ENCODE measurements at places on chromosomes 1 and 21. TPM values are rescaled to one million over a fixed set of nuclear protein-coding genes. Genes with fewer than 3 reads are reported as not detected.

The RBP7 gene
- 0.50 TPM for polyA plus RNA-seq

The DDR2 gene
- polyA plus RNA-seq: 282 TPM

The PM20D1 gene
- polyA plus RNA-seq: not detected

The TSPAN2 gene
- 5.4 TPM for polyA plus RNA-seq

The LINGO4 gene
- not detected for polyA plus RNA-seq

The OR2L2 gene
- not detected for polyA plus RNA-seq

The GUCA2B gene
- polyA plus RNA-seq: not detected

The ARHGEF10L gene
- polyA plus RNA-seq: 12.5 TPM

The MGST3 gene
- 261 TPM for polyA plus RNA-seq

The CACHD1 gene
- 3.7 TPM for polyA plus RNA-seq

The PCP4L1 gene
- polyA plus RNA-seq: not detected

GRCh38 chr1:221069178-221069903, 190.1 kb downstream of the HLX start:
- DNase-seq: no peak

GRCh38 chr1:44640200-44640853, 34.0 kb downstream of the TMEM53 start:
- no peak for DNase-seq

DNA sequence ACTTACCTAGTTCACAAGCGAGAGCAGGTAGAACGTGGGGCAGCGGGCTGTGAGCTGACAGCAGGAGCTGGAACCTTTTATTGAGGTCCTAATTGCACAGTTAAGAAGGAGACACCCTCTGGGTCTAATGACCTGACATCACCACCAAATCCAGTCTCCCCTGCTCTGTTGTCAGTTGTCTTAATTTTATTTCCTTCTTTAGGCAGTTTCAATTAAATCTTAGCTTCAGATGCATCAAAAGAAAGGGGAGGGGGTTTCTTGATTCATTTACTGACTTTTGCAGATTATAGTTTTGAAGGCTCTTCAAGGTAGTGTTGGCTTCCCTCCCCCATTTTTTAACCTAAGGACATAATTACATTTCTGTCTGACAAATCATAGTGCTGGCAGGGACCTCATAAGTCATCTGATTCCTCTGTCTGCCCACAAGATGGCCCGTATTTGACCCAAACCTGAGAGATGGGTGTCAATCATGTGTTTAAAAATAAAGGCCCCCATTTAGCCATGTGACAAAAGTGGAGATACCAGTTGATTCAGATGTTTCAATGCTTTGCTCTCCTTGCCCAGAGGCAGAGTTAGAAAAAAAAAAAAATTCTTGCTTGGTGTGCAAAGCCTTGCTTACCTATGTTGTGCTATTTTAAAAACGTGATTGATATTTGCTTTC, at the start of gene TCHHL1:
TSS of gene TCHHL1 (minus strand) at position 51 of the 661 bp plus-strand sequence. CDS start 921 bp downstream, outside the sequence.
- no peak for DNase-seq

GRCh38 chr21:42724226-42724920, 71.0 kb downstream of the PDE9A start:
- DNase-seq: peak; percentile 49

DNA sequence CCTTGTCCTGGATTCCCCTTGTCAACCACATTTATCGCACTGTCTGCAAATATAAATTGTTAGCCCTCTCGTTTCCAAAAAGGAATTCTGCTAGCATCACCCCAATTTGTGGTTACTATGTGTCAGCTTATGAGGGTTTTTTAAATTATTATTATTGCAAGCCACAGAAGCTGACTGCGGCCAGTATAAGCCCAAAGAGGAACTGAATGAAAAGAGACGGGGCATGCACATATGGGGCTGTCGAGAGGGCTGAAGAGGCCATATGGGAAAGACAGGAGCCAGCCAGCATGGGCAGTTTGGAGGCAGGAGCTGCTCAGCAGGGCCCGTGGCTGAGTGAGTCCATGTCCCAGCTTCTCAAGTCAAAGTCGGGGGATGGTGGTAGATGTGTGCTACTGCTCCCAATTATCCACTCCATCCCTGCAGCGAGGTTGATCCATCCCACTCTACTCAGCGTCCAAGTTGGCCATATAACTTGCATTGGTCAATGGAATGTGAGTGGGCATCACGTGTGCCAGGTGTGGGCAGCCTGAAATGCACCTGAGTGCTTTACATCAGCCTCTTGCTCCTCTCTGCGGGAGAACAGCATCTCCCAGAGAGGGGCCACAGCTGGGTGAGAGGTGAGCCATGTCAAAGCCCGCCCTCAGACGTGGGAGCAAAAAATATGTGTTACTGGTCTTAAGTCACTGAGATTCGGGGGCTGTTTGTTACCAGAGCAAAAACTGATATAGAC, 37.6 kb upstream of the LDLRAP1 start:
- DNase-seq: no peak

GRCh38 chr1:219549215-219549614, 63.7 kb downstream of the ZC3H11B start:
- no peak for DNase-seq

- DNase-seq: peak; percentile 93
These were observed 19.1 kb downstream of the OPTC start for GRCh38 chr1:203512848-203513584.

DNA sequence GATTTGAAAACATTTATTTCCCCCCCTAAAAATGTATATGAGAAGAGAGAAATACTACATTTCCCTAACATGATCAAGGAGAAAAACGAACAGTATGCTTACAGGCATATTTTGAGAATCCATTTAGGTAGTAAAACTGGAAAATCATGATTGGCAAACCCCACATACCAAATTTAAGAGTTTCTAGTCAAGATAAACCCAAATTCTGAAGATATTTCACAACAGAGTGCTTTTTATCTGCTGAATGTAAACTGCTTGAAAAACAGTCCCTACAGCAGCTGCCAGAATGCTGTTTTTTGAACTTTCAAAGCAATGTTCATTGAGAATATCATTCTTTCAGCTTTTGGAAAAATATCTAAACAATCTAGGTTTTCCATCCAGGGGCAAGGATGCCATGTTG, 31.0 kb downstream of the ASH1L start:
- no peak for DNase-seq

- no peak for DNase-seq
These were observed 37.0 kb upstream of the COL6A1 start for GRCh38 chr21:45944601-45945000.

- no peak for DNase-seq
These were observed 16.4 kb upstream of the MAPKAPK2 start for GRCh38 chr1:206668351-206668750.

DNA sequence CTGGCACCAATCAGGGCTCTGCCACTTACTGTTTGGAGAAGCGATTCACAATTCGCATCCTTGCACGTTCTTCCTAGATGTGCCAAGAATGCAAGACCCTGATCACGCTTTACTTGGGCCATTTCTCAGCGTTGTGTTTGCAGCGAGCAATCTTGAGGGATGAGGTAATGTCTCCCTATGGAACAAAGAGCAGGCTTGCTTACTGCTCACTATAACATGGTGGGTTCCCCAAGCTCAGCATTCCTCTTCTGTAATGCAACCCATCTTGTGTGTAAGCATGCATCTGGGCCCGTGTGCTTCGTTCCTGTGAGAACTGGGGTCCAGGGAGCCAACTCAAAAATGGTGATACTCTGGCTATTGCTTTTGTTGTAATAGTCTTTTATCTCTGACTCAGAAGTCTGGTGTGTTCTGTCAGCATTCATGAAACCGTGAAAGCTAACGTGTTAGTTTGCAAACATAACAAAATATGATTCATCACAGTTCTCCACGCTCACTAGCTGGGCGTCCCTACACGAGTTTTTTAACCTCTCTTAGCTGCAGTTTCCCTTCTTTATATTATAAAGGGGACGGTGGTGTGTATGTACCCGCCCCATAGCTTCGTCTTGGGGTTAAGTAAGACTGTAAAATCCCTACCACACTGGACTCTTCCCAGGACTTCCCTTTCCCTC, 33.3 kb downstream of the DNTTIP2 start:
- no peak for DNase-seq

GRCh38 chr1:78520216-78520615, 29.4 kb downstream of the PTGFR start:
- DNase-seq: no peak

- peak; percentile 40 for DNase-seq
These were observed 242.1 kb upstream of the JUN start for GRCh38 chr1:59025898-59026426.

- no peak for DNase-seq
These were observed 23.5 kb downstream of the CYP4B1 start for GRCh38 chr1:46822248-46822826.

- DNase-seq: no peak
These were observed 165.8 kb upstream of the EDN2 start for GRCh38 chr1:41650028-41650880.

DNA sequence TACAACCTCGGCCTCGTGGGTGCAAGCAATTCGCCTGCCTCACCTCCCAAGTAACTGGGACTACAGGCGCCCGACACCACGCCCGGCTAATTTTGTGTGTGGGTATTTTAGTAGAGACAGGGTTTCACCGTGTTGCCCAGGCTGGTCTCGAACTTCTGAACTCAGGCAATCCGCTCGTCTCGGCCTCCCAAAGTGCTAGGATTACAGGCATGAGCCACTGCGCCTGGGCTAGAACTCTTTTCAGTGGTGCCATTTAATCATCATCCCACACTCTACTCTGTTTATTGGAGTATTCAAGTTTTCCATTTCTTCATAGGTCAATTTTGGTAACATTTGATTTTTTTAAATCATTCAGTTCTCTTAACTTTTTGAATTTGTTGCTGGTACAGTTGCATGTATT, 101.3 kb downstream of the DHRS3 start:
- no peak for DNase-seq

- no peak for DNase-seq
These were observed 13.3 kb downstream of the RPS6KA1 start for GRCh38 chr1:26542771-26543451.

DNA sequence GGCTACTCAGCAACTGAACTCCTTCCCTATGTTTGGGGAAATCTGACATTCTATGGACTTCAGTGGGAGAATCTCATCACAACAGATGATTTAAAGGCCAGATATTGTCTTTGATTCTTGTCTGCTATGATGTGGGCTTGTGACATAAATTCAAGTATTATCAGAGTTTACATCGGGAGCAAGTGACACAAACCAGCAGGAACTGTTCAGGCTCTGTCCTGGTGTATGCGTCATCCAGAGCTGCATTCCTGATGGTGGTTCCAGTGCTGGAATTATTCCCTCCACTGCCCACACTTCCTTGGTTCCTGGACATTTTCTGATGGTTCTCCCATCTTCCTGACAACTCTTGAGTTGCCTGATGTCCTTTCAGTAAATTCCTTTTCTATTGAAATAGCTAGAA, 10.8 kb upstream of the LSM10 start:
- no peak for DNase-seq

DNA sequence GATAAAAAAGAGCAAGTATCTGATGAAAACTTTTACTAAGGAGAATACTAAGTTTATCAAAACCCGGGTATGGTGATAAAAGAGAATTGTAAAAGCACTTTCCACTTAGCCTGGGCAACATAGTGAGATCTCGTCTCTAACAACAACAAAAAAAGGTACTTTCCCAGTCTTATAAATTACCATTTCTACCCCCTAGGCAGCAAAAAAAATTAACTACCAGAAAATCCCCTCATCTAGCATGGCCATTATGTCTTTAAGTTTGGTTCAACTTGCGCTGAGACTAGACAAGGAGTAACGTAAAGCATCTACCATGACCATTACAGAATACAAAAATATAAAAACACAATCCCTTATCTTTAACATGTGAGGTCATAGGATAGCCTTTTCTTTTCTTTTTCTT, 78.6 kb upstream of the SLFNL1 start:
- no peak for DNase-seq

- DNase-seq: no peak
These were observed 97.8 kb downstream of the FMN2 start for GRCh38 chr1:240189386-240189989.

DNA sequence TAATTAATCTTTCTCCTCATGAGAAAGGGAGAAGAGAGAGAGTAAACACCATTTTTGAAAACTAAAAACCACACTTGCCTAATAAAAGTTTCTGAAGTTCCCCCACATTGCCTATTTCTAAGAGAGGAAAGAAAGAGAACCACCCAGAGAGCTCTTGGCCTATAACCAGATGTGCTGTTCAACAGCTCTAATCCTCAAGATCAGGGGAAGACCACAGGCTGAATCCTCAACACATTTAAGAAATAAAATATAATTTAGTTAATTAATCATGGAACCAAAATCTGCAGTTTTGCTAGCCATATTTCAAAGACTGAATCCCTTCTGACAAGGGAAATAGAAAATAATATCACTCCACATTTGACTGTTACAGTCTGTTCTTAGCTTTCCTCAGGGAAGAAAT, 11.9 kb downstream of the PRRX1 start:
- DNase-seq: no peak

- no peak for DNase-seq
These were observed 61.4 kb downstream of the FASLG start for GRCh38 chr1:172720339-172720738.

GRCh38 chr1:46547481-46548383, 3.7 kb downstream of the KNCN start:
- DNase-seq: no peak

DNA sequence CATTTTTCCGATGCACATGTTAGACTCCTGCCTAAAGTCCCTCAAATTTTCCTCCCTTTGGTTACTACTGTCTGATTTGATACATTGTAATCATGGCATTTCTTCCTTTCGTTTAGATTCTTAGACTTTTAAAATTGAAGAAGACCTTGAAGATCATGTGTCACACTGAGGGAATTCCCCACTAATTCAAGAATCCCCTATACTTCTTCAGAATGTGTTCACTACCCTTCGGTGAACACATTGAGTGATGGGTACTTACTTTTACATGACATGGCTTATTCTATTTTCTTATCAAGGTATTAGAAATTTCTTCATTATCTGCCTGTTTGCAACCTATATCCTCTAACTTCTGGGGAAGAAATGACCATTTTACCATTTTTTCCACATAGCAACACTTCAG, 85.9 kb downstream of the LHX8 start:
- no peak for DNase-seq

- DNase-seq: no peak
These were observed 8.5 kb downstream of the CGN start for GRCh38 chr1:151519667-151520066.

DNA sequence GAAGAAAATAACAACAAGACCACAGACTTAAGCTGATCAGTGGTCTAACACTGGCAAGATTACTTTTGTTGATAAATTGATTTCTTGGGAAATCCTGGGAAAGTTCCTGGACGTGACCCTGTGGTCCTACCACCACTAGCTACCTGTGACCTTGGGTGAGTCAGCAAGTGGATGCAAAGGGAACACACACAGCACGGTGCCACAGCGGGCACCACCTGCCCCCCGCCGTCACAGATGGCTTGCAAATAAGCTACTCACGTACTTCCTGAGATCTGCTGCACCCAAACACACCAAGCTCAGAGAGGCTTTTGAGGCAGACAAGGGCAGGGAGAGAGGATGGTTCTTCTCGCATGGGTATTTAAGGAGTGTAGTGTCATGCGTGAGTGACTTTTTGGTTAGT, 12.7 kb downstream of the CFAP298 start:
- DNase-seq: no peak

GRCh38 chr1:78790174-78790573, 140.5 kb downstream of the IFI44 start:
- no peak for DNase-seq

GRCh38 chr1:151867321-151867720, 13.8 kb upstream of the THEM5 start:
- DNase-seq: no peak
